ENCODE measurements at places on chromosomes 3 and 15.

DNA sequence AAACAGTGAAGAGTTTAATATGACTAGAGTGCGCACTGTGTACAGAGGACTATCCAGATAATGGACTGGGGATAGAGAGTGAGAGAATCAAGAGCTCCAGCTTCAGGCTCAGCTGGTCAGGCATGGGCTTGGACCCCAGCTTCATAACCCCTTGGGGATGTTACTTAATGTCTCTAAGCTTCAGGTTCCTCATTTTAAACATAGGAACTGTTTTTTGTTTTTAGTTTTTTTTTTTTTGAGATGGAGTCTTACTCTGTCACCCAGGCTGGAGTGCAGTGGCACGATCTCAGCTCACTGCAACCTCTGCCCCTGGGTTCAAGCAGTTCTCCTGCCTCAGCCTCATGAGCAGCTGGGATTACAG is 9.9 kb upstream of the BRPF1 start:
- peaks cover 56% of the 10 kb centered on the region for H3K27me3 ChIP-seq
- H3K4me1 ChIP-seq, result no peaks in the 10 kb centered on the region
- no peak for DNase-seq
- no peak overlapping the region for H3K4me3 ChIP-seq
- no peak overlapping the region for H3K27ac ChIP-seq

- H3K27me3 ChIP-seq, result no peaks in the 10 kb centered on the region
- H3K27ac ChIP-seq, result no peak overlapping the region
- no peak overlapping the region for H3K4me3 ChIP-seq
- H3K36me3 ChIP-seq, result peaks cover 2% of the 10 kb centered on the region
Observed at GRCh38 chr3:65351753-65352152, 664.0 kb upstream of the ADAMTS9 start.

DNA sequence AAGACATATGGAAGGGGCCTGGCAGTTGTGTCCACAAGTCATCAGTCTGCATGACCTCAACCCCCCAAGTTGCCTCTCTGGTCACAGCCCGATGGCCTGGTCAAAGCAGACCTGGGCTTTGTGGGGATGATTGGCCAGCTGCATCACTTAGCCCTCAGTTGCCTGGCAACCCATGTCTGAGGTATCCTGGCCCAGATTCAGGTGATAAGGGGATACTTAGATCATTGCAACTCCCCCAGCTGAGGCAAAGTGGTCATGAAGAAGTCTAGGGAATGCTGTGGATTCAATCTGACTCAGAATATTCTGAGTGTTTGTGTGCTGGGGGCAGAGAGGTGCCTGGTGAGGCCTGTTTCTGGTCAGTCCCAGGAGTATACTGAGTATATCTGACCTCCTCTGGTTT is 5.0 kb downstream of the GPR156 start:
- no peak overlapping the region for H3K27ac ChIP-seq
- peaks cover 32% of the 10 kb centered on the region for H3K27me3 ChIP-seq
- H3K36me3 ChIP-seq, result no peaks in the 10 kb centered on the region

- H3K4me3 ChIP-seq, result no peak overlapping the region
- peaks cover 10% of the 10 kb centered on the region for H3K27me3 ChIP-seq
- no peaks in the 10 kb centered on the region for H3K4me1 ChIP-seq
- H3K27ac ChIP-seq, result no peak overlapping the region
- H3K36me3 ChIP-seq, result no peaks in the 10 kb centered on the region
- DNase-seq, result no peak
Observed at GRCh38 chr3:84967767-84968581, 9.2 kb downstream of the CADM2 start.

DNA sequence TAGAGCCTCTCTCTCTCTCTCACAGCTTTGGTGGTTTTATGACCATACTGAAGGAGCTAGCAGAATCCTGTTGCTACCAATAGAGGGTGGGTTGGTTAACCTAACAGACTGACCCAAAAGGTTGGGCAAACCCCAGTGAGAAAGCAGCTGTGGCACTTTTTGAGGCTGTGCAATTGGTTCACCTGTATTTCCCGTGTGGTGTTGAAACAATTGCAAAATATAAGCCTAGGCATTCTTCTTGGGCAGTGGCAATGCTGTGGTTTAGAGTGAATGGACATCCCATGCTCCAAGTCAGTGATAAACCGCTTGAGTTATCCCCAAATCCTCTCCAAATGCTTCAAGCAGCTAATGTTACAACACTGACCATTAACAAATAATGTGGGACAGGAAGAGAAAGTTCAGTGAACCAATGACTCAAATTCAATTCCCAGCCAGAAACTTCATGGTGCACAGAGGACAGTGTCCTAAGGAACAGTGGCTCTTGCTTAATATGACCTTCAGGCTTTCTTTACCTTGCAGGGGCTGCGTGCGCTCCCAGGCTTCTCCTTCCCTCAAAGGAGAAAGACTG is 261.9 kb upstream of the ICE2 start:
- peaks cover 2% of the 10 kb centered on the region for H3K36me3 ChIP-seq
- no peak overlapping the region for H3K27ac ChIP-seq
- no peak for DNase-seq
- H3K4me1 ChIP-seq, result peaks cover 20% of the 10 kb centered on the region
- H3K4me3 ChIP-seq, result no peak overlapping the region

Measured in osteocyte (in vitro differentiated cells).